Liver (tissue), 10 donors: ENCODE measurements at places on chromosomes 3 and 15. TPM values are rescaled to one million over a fixed set of nuclear protein-coding genes. Genes with fewer than 3 reads are reported as not detected.

Gene IL17RD
- polyA plus RNA-seq = 0.18 TPM

Gene GNAT1
- polyA plus RNA-seq = not detected

Gene MCTP2
- polyA plus RNA-seq = 0.64 TPM

Gene SYNPR
- not detected for polyA plus RNA-seq

Gene MITF
- polyA plus RNA-seq = 0.91 TPM

Gene B3GNT5
- 0.23 TPM for polyA plus RNA-seq

Gene CYP8B1
- polyA plus RNA-seq = 229 TPM

Gene PPP1R14D
- not detected for polyA plus RNA-seq

Gene ISG20
- 14.1 TPM for polyA plus RNA-seq

Gene BDH1
- polyA plus RNA-seq = 268 TPM

Gene FANCD2
- polyA plus RNA-seq = 0.84 TPM

Gene GRIP2
- polyA plus RNA-seq = 0.09 TPM

Gene CATSPER2
- 0.74 TPM for polyA plus RNA-seq

Gene CPLX3
- polyA plus RNA-seq = not detected

Gene CAPN3
- polyA plus RNA-seq = 2.2 TPM

Gene SLC12A1
- polyA plus RNA-seq = 0.13 TPM

Gene RARB
- polyA plus RNA-seq = 2.1 TPM

Gene CYP1A1
- polyA plus RNA-seq = 1.0 TPM

Gene MNS1
- 0.38 TPM for polyA plus RNA-seq

Gene TICRR
- polyA plus RNA-seq = 0.17 TPM

Gene PROK2
- 0.36 TPM for polyA plus RNA-seq

Gene ITPR1
- polyA plus RNA-seq = 4.9 TPM

Gene CNTN6
- not detected for polyA plus RNA-seq

Gene FLNB
- polyA plus RNA-seq = 22.9 TPM

Gene CGNL1
- polyA plus RNA-seq = 12.0 TPM

Gene CYP1A2
- polyA plus RNA-seq = 21.8 TPM

Gene CCDC54
- polyA plus RNA-seq = not detected

Gene SPTBN5
- polyA plus RNA-seq = 0.12 TPM

Gene ATP1B3
- 15.1 TPM for polyA plus RNA-seq

Gene MASP1
- 64.2 TPM for polyA plus RNA-seq

Gene CDC25A
- polyA plus RNA-seq = 0.95 TPM

Gene C3orf49
- 0.13 TPM for polyA plus RNA-seq
